ENCODE measurements at places on chromosomes 7 and 10.

GRCh38 chr10:123640016-123640535, 26.1 kb upstream of the GPR26 start:
- peak; percentile 52 for DNase-seq

DNA sequence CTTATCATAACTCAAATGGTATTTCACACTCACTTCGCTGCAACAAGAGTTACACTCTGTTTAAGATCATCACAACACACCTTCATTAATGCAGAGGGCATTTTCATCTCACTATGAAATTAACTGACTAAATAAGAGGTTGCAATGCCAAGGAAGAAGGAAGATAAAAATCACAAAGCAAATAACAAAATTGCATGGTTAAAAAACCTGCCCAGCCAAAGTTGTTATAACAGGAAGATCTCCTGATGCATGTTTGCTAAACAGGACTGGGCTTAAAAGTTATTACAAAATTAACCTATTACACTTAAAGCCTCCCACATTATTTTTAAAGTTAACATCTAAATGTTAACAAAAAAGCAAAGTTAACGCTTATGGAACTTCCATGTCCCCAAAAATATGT, 11.8 kb downstream of the FAM13C start:
- no peak for DNase-seq

- DNase-seq = peak; percentile 98
These were observed at the start of gene ZNF394 for GRCh38 chr7:99499721-99500636. TSS of gene ZNF394 (minus strand) at chr7:99500281. CDS start at chr7:99500093, 188 bp downstream.

DNA sequence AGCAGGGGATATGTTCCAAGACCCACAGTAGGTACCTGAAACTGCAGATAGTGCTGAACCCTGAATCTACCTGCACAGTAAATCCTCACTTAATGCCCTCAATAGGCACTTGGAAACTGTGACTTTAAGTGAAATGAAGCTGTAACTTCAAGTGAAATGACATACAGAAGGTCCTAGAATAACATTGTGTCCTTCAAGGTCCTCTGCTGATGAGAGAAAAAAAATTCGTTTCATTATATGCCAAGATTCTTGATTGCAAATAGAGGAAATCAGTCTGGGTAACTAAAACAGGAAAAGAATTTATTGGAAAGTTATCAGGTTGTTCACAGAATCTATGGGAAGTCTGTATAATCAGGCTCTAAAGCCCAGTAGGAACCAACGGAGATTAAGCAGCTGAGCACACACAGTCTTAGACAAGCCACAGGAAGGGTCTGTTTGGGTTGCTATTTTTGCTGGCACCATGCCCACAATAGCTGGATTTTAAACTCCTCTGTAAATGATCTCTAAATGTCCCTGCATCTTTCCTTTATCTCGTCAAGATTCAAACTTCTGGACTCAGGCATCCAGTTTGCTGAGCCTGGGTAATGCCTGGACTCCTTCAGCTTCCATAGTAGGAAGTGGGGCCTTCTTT, 57.5 kb downstream of the EXOC4 start:
- DNase-seq = peak; percentile 19

- DNase-seq = peak; percentile 20
These were observed 185.8 kb downstream of the CACNB2 start for GRCh38 chr10:18325889-18326531.

DNA sequence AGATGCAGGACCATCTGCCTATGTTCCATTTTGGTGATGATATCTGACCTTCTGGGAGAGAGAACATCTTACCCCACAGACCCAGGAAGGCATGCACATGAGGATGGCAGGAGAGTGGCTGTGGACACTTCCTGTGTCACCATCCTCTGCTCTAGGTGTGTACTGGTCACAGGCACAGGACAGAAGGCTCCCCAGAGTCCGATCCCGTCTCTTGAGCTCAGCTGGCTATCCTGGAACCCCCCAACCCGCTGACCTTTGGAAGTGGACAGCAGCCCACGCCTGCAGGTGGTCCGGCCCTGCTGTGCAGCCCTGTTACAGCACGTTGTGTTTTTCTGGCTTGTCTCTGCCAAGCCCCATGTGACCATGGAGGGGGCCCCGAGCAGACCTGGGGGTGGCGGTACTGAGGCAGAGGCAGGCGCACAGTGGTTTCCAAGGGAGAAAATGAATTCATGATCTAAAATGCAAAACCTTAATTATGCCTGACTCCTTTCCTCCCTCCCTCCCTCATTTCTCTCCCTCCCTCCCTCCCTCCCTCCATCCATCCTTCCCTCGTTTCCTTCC, 178.8 kb downstream of the CUX1 start:
- DNase-seq = no peak

DNA sequence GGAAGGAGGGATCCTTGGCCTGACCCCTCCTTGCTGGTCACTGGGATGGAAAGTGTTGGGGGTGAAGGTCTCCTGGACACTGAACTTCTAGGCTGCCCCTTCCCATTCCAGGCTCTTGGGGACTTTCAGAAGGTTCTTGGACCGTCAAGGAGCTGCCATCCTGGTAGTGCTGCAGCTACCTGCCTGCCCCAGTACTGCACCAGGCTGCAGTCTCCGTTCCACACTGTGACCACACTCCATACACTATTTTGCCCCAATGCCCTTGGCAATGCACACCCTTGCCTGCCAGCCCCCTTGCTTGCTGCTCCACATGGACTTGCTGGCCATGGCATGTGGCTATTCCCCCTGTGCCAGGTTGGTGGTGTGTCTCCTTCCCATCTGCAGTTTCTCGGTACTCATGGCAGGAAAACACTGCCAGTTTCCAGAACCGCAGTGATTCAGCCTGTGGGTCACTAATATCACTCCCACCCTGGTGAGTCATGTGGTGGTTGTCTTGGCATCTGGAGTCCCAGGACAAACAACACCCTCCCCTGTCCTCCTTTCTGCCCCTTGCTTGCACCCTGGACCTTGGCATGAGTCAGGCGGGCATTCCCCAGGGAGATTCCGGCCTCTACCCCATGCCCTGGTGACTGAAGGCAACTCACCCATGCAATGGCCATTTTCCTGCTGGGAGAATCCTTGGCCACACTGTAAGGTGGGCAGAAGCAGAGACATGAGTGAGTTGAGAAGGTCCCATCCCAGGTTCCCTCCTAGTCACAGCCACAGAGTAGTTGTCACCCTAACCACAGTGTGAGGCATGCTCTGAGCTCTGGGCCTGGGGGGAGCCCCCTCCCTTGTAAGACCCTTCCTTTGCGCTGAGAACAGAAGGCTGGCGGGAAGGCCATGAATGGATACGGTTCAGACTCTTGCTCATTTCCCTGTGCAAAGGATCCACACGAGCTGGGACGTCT, 32.8 kb downstream of the GOLGA7B start:
- peak; percentile 72 for DNase-seq

GRCh38 chr7:104686286-104686685, 327.7 kb upstream of the KMT2E start:
- DNase-seq = no peak

GRCh38 chr10:11261687-11262493, 244.2 kb downstream of the CELF2 start:
- no peak for DNase-seq

GRCh38 chr7:30968294-30968693, 4.5 kb downstream of the GHRHR start:
- DNase-seq = no peak

DNA sequence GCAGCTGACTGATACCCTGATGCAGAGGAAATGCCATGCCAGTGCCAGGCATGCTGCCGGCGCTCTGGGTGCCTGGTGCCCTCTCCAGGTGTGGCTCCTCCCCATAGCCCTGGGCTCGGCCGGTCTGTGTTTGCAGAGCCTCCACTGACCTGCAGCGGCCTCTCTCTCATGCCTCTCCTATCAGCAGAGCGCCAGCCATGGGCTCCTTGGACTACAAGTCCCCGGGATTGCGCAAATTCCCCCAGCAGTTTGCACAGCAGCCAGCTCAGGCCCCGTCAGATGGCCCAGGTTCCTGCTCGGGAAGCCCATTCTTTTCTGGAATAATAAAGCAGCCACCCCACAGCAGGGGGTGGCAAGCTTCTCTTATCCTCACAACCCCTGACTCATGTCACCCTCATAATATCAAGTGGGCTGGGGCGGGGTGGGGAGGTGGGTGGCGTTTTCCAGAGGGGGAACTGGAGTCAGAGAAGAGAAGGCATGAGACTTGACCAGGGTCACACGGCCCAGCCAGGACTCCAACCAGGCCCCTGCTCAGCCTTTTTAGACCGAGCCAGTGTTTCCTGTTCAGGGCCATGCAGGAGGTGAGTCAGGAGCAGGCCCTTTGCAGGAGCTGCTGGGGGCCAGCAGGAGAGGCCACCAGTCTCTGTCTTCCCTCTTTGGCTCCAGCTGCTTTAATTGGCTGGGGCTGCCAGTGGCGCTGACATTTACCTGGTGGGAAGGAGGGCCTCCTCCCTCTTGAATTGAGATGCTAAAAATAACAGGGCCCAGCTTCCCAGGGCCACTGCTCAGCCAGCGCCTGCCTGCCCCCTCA, 58.6 kb downstream of the ZMIZ1 start:
- peak; percentile 70 for DNase-seq

- DNase-seq = no peak
These were observed 18.2 kb upstream of the MYH16 start for GRCh38 chr7:99254390-99254789.

GRCh38 chr10:83037653-83038052, 1101.7 kb upstream of the GHITM start:
- DNase-seq = peak; percentile 8

GRCh38 chr10:119306514-119306951, 99.2 kb downstream of the GRK5 start:
- no peak for DNase-seq

DNA sequence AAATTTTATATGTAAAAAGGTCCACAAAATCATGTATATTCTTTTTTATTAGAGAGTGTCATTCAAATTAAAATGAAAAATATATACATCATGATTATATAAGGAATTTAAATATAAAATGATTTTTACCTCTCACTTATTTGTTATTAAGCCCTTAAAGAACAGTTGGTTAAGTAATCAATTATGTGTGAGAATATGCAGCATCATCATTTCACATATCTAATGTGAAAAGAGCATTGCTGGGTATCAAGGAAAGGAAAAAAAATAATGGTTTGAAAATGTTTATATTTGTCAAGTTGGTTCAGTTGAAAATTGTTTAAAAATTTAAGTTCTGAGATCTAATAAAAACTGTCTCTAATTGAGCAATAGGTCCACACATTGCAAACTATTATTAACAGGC, 363.6 kb upstream of the GRM3 start:
- DNase-seq = no peak

GRCh38 chr10:30324448-30325110, 24.5 kb downstream of the MTPAP start:
- peak; percentile 4 for DNase-seq

GRCh38 chr10:3624367-3624766, 160.6 kb downstream of the KLF6 start:
- peak; percentile 34 for DNase-seq

DNA sequence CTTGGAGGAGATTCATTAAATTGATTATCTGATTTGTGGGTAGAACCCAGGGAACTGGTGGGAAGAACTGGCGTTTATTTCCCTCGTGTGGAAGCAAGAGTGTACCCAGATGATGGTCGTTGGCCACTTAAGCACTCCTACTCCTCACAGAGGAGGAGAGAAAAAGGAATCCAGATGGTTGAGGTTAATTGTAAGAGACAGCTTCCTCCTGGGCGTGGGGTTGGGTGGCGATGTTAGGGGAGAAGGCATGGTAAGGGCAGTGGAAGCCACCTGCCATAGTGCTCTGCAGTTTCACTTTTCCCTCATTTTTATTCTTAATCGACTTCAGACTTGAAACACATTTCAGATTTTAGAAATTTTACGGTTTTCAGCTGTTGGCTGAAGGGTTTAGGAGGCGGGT, 104.1 kb downstream of the DOCK1 start:
- no peak for DNase-seq

- DNase-seq = no peak
These were observed 1.7 kb upstream of the SLC35B4 start for GRCh38 chr7:134318443-134318842.

DNA sequence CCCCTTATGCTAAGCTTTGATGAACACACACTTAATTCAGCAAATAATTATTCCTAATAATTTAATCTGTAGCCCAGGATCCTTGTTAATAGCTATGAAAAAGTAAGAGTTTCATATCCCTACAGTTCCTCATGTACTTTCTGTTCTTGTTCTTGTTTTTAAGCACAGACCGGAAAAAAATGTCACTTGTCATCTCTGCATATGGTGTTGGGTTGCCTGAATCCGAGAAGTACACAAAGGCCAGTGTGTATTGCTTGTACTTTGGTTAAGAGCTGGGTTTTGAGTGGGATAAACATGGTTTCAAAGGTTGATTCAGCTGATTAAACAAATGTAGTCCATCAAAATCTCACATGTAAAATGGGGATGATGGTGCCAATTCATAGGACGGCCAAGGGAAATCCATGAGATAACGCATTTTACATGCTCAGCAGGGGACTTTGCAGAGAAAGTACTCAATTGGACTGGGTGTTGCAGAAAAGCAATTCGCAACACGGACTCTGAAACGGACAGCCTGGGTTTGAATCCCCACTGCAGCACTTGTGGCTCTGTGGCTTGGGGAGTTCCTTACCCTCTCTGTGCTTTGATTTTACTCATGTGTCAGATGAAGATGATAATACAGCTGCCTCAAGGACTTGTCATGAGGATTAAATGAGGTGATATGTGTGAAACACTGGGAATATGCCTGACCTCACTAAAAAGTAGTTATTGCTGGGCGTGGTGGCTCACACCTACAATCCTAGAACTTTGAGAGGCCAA, 71.7 kb downstream of the MAP3K8 start:
- DNase-seq = no peak

DNA sequence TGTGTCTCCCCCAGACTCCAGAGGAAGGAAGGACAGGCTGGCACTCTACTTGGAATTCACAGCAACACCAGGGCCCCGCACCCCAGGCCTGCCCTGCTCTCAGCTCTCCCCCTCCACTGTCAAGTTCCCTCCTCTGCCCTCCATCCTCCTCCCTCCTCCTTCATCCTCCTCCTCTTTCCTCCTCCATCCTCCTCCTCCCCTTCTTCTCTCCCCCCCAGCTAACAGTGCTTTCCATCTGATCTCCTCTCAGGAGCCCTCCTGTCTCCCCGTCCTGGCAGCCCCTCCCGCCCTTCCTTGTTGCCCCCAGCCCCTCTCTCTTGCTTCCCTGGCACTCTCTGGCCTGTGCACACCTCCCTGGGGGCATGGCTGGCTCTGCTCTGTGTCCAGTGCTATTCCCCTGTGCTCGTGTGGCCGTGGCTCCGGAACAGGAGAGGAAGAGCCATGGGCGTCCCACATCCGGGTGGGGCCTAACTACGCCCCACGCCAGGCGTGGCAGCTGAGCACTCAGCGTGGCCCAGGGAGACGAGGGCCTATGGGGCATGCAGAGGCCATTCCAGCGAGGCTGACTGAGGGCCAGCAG, 64.2 kb downstream of the PWWP2B start:
- DNase-seq = no peak

- DNase-seq = no peak
These were observed 107.3 kb downstream of the ZMIZ1 start for GRCh38 chr10:79176052-79176501.
